ENCODE measurements at places on chromosomes 7 and 10. TPM values are rescaled to one million over a fixed set of nuclear protein-coding genes. Genes with fewer than 3 reads are reported as not detected.

KNDC1 gene
- total RNA-seq: 0.49 TPM

INMT gene
- 0.97 TPM for total RNA-seq

CFAP58 gene
- 0.49 TPM for total RNA-seq

MRPS16 gene
- total RNA-seq: 72.9 TPM

PNLIPRP3 gene
- total RNA-seq: not detected

VPS37D gene
- 3.6 TPM for total RNA-seq

NAT16 gene
- total RNA-seq: not detected

GSTO2 gene
- 0.85 TPM for total RNA-seq

SPDYE2 gene
- total RNA-seq: not detected

CTAGE8 gene
- total RNA-seq: 1.6 TPM

GBX1 gene
- total RNA-seq: not detected

Measured in hair follicle dermal papilla cell (primary cell).